ENCODE measurements at places on chromosomes 3 and 15.
A peak's percentile ranks its signal among the peaks of the same experiment; 100 is the strongest.

DNA sequence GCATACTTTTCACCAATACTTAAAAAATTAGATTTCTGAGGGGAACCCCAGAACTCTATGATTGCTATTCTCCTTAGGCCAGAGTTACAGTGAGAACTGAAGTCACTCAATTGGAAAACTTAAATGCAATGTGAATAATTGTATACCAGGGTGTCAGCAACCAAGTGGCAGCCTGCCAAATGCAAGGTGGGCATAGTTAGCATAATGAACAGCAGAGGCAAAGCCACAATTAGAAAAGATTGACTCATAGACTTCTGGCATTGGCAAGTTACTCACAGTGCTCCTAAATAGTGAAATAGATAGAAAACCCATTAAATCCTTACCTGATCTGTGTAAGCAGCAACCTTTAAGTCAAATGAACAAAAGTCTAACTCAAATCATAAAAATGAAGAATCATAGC is 94.9 kb downstream of the BCHE start:
- no peak for DNase-seq

DNA sequence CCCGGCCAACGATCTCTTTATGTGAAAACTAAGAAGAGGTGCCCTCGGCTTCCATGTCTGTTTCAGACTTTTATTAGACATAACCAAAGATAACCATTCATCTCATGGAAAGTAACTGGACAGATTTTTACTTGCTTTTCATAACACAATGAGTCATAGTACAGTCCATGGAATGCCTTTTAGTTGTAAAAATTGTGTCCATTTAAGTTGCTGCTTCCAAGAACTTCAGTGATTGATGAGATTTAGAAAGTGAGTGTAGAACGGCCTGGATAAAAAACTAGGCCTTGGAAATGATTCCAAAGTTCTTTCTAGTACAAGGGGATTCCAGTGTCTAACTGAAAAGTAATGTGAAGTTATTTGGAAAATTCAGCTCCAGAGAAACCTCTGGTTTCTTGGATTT is 10.8 kb downstream of the EIF2AK4 start:
- DNase-seq = no peak

GRCh38 chr3:54931182-54931581 is 3.3 kb upstream of the LRTM1 start:
- DNase-seq = no peak

DNA sequence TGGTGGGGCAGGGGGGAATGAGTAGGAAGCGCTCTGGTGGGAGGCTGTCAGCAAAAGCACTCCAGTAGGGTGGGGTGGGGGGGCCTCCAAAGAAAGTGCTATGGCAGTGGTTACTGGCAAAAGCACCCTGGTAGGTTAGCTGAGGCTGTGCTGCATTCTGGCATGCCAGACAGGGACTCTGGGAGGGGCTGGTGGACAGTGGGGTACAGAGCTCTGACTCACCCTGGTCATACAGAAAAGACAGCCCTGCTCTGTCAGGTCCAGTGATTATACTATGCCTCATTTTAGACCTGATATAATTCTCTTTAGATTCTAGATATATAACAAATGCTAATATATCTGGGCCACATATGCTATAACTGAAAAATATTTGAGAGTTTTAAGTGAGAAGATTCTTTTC is 82.8 kb upstream of the CPNE4 start:
- DNase-seq = no peak

DNA sequence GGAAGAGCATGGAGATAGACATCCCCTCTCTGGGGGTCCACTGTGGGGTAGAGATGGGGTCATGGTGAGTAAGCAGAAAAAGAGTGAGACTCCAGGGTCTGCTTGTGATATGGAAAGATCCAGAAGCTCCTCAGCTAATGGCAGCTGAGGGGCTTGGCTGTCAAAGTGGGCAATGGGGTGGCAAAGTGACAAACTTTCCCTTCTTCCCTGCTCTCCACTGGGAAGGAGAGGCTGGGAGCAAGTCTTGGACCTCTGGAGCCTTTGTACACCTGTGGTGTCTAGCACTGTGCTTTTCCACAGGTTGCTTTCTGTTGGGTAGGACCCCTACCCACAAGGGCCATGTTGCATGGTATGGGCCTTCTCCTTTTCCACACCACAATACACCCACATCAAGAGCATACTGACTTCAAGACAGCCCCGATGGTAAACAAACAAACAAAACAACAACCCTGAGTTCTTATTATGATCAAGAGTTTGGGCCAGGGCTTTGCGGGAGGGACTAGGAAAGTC is 3.5 kb downstream of the ITGA11 start:
- no peak for DNase-seq

DNA sequence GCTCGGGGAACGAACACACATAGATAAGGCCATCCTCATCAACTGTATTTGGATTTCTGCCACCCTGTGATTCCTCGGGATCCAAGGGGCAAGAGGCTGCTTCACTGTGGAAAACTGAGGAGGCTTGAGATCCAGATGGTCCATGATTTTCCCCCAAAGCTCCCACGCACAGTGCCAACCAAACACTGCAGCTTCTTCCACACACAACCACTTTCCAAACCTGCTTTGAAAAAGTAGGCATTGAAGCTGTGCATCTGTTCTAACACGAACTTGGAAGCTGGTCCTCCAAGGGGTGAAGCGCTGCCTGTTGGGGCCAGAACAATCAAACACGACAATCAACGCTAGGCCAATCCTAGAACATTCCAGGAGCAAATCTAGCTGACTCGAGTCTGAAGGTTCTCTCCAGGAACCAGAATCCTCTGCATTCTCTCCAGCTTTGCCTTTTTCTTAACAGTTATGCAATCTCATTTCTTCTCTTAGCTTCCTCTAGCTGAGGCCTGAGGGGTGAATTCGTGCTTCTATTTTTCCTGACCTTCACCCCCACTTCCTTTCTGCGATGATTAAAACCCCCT is 104.4 kb downstream of the LRRK1 start:
- DNase-seq = no peak

- DNase-seq = no peak
Measured at GRCh38 chr3:186976837-186977750, 46.8 kb downstream of the ST6GAL1 start.

DNA sequence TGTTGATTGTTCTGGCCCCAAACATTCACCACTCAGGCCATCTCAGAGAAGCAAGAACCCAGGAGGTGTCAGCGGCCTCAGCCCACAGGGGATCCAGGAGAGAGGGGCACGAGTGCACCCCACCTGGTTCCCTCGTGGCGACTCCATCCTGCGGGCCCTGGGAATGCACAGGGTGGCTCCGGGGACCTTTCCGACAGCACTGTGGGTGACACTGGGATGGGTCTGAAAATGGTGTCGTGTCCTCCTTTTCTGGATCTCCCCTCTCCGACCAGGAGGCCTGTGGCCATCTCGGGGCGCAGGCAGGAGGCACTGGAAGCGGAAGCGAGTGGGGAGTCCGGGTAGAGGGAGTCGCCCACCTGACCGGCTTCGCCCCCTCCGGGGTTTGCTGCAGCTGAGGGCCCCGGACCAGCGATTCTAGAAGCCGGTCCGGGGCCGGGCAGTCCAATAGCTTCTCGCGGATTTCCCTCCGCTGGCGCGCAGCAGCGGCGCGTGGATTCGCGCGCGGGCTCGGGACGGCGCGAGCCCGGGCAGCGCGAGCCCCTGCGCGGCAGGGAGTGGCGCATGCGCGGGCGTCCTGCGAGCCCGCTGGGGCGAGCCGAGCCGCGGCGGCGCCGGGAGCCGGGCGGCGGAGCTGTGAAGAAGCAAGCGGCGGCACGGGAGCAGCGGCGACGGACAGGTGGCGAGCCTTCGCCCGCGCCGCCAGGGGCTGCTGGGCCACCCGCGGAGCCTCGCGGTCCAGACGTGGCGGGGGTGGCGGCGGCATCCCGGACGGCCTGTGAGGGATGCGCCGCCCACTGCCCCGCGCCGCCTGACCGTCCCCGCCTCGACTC is at the start of gene DOCK3:
Gene DOCK3 (plus strand): TSS at position 579 of the 830 bp plus-strand sequence. CDS start 337 bp downstream, outside the sequence.
- DNase-seq = peak; percentile 45

DNA sequence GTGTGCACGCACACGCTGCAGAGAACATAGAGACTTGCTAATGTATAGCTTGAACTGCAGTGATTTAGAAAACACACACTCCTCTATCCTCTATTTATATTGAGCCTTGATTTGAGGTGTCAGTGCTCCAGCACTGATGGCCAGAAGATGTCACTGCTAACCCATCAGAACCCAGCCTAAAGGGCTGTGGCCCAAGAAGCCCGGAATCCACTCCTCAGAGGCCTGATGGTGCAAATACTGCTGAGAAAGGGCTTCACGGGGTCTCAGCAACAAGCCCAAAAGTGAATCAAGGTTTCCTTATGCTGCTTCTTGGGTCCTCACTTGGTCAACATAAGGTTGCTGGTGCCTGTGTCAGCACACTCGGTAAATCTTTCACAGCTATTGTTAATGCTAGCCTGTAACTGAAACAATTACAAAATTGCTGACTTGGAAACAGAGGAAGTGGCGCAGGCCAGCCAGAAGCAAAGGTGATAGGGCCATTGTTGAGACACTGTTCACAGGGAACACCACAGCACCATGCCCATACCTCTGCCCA is 60.3 kb downstream of the HEG1 start:
- DNase-seq = peak; percentile 15

- no peak for DNase-seq
Measured at GRCh38 chr3:122033023-122033422, 11.0 kb upstream of the ILDR1 start.

Measured in activated CD4-positive, alpha-beta T cell treated with anti-CD3 and anti-CD28 coated beads for 1 hour (primary cell).